ENCODE measurements at places on chromosomes 11 and 22.

DNA sequence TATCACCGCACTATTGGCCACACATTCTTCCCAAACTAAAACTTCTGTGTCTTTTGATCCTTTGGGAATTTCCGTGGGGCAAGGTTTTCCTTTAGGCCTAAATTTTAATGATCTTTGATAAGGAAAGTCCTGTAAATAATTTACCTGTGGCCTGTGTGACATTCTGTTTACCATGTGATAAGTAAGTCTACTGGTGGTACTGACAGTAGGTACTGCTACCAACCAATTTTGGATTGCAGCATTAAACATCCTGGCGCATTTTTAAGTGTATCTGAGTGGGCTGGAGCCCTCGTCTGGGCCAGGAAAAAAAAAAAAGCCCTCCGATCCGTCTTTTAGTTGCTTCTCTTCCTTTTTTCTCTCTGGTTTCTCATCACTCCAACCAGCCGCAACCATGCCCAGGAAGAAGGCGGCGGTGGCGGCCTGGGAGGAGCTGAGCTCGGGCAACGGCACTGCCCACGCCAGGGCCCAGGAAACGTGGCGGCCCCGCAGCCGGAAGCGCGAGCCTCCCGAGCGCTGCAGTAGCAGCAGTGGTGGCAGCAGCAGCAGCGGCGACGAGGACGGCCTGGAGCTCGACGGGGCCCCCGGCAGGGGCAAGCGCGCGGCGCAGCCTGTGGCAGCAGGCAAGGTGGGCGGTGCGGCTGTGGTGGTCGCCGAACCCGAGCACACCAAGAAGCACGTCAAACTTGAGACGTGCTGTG lies 33.6 kb downstream of the ASRGL1 start:
- peak; percentile 27 for DNase-seq

DNA sequence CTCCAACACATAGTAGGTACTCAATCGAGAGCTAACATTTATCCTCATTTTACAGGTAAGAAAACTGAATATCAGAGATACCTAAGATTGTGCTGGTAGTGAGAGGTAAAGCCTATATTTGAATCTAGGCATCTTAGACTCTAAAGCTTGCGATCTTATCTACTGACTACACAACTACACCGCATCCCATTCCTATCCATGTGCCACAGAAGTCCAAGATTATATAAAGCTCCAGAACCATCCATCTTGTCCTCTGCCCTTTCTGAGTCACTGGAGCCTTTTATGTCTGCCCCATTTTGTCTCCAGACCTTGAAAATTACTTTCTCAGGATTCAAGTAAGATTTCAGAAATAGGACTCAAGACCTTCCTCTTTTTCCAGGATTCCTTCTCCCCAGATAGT lies 84.4 kb downstream of the OR5AK2 start:
- DNase-seq: no peak

GRCh38 chr11:34426766-34427185 lies 12.0 kb upstream of the CAT start:
- DNase-seq: no peak

DNA sequence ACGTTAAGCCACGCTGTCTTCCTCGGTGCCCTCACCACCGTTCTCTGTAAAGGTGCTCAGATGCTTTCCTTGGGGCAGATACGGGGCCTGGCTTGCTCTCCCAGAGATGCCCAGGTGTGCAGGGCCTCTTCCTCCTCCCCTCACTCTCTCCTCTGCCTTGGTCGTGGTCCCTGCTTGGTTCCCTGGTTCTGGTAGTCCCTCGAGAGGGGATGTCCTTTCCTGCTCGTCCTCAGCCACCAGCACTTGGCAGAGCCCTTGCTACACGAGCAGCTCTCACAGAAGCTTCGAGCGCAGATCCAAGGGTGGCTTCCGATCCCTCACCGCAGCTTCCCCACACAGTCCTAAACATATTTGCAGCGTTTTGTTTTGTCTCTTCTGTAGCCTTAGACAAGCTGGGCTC lies 298.8 kb downstream of the TBC1D22A start:
- no peak for DNase-seq

GRCh38 chr11:94768602-94769541 lies 716 bp downstream of the AMOTL1 start:
- DNase-seq: no peak

GRCh38 chr22:39651053-39651996 lies 80.8 kb downstream of the CACNA1I start:
- no peak for DNase-seq

- DNase-seq: no peak
Measured at GRCh38 chr11:9530901-9531625, 42.4 kb upstream of the WEE1 start.

GRCh38 chr11:108121274-108122155 lies at the start of gene ACAT1:
Gene ACAT1 (plus strand): TSS chr11:108121567. CDS start chr11:108121607, 40 bp downstream.
- DNase-seq: peak; percentile 92

GRCh38 chr11:63603180-63603518 lies 11.1 kb downstream of the PLAAT3 start:
- DNase-seq: no peak

- no peak for DNase-seq
Measured at GRCh38 chr22:31339148-31339832, 6.9 kb downstream of the PATZ1 start.

GRCh38 chr11:43035086-43035485 lies 276.7 kb upstream of the API5 start:
- DNase-seq: no peak

DNA sequence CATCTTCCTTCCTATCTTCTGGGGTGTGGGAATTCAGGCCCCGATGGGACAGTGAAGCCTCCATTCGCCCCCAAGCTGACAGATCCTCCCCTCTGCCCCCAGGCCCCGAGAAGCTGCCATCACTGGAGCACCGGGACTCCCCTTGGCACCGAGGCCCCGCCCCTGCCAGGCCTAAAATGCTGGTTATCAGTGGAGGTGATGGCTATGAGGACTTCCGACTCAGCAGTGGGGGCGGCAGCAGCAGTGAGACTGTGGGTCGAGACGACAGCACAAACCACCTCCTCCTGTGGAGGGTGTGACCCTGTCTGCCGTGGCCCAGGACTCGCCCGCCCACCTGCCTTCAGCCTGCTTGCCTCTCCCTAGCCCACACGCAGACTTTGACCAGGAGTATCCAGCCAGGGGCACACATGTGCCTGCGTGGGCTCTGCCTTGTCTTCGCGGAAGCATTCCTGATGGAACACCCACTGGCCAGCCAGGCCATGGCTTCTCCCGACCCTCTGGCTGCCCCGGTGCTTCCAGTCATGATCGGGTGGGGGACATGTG lies 8.6 kb upstream of the RELT start:
- DNase-seq: no peak

DNA sequence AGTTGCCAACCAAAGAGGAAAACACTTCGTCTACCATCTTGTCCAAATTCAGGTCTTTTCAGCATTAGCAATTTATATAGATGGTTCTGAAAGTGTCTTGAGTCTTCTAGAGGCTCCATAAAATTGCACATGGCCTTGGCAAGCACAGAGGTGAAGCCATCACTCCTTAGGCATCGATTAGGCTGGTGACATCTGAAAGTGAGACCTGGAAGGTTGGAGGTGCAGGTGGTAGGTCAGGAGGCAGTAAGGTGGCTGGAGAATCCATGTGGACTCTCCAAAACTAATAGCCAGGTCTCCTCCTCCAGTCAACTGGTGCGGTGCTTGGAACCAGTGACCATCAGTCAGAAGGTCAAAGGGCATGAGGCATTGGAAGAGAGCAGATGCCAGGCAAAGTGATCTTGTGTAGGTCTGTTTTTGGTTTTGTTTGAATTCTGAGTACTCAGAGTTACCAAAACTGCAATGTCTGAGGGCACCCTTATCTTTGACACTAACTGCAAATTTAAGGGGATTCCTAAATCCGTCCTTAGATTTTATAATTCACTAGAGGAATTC lies 6.6 kb upstream of the APOL2 start:
- no peak for DNase-seq

GRCh38 chr11:65425105-65425970 lies 2.7 kb downstream of the NEAT1 start:
- peak; percentile 83 for DNase-seq

DNA sequence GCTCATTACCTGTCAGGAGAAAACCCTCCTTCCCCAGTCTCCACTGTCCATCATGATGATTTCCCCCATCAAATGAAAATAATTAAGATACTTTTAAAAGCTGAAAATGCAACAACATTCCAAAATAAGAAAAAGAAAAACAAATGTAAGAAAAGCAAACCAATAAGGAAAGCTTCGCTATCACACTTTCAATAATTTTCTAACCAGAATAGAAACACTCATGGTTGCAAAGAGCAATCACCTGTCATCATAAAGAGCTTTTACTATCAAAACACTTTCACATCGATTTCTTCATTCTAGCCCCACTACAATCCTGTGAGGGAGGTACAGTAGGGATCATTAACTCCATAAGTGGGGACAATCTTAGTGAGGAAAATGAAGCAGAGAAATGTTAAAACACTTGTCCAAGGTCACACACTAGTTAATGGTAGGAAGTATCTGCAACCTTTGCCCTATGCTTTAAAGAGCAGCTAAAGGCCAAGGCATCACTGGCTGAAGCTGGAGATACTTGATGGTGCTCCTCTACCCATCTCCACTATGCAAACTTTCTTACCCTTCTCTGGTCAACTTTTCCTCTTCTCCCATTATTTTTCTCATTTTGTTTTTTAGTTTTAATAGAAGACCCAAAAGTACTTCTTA lies 2.6 kb downstream of the RBM4B start:
- DNase-seq: no peak

- peak; percentile 17 for DNase-seq
Measured at GRCh38 chr22:37220543-37220981, 8.3 kb upstream of the SSTR3 start.

DNA sequence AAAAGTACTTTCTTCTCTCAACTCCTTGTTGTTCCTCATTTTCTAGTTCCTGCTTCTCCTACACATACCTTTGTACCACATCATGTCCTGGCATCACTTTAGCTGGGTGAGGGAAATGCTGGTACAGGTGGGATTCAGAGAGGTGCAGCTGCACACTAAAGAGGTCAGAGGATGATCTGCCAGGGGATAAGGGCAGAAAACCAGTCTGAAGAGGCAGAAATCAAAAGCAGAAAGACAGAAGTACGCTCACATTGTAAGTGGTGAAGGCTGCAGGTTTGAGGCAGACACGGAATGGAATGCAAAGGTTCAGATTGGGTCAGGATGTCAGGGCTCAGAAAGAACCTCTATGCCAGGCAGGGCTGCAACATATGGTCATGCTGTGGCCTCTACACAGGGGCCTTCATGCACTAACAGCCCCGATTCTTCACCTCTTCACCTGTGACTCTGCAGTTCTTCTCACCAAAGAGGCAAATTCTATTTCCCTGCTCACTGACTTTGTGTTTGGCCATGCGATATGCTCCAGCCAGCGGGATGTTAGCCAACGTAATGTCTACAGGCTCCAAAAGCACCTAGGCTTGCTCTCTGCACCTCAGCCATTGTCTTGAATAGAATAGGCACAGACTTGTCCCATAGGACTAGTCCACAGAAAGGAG lies 373.7 kb downstream of the NXPE2 start:
- DNase-seq: no peak

- DNase-seq: no peak
Measured at GRCh38 chr11:134260983-134261382, 7.6 kb downstream of the ACAD8 start.

GRCh38 chr22:38350444-38351359 lies 33.5 kb upstream of the CSNK1E start:
- no peak for DNase-seq

DNA sequence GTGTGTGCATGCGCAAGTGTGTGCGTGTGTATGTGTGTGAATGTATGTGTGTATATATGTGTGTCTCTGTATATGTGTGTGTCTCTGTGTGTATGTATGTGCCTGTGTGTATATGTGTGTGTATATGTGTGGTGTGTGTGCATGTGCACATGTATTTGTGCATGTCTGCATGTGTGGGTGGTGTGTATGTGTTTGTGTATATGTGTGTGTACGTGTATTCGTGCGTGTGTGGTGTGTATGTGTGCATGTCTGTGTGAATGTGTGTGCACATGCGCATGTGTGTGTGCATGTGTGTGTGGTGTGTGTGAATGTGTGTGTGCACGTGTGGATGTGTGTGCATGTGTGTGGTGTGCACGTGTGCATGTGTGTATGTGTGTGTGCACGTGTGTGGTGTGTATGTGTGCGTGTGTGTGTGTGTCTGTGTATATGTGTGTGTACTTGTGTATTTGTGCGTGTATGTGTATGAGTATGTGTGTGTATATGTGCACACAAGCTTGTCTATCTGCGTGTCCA lies 71.4 kb downstream of the SCN3B start:
- no peak for DNase-seq

GRCh38 chr11:126544108-126545056 lies 188.9 kb downstream of the ST3GAL4 start:
- DNase-seq: no peak

GRCh38 chr11:613369-613968 lies 2.3 kb downstream of the IRF7 start:
- DNase-seq: peak; percentile 91

DNA sequence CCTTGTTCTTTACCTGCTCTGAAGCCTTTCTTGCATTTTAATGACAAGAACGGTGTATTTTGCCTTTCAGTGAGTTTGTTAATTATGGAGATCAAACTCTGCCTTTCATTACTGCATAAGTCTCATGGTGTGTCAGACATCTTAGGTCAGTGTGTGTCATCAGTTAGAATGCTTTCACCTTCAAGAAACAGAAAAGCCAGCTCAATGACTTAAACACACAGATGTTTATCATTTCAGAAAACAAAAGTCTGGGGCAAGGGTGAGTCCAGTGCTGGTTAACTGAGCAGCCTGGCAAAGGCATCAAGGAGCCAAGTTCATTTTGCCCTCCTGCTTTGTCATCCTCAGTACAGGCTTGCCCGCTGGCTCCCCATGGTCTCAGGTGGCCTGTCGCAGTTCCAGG lies 54.5 kb downstream of the PACS1 start:
- DNase-seq: no peak

- DNase-seq: no peak
Measured at GRCh38 chr11:121592708-121593107, 139.9 kb upstream of the SORL1-AS1 start.

- DNase-seq: no peak
Measured at GRCh38 chr11:15695096-15695721, 580.5 kb downstream of the INSC start.

- DNase-seq: no peak
Measured at GRCh38 chr11:44002191-44003093, 45.3 kb upstream of the ACCSL start.

- no peak for DNase-seq
Measured at GRCh38 chr11:35290876-35291275, 128.5 kb downstream of the SLC1A2 start.

GRCh38 chr22:50339945-50340879 lies 2.9 kb upstream of the PPP6R2 start:
- DNase-seq: no peak

DNA sequence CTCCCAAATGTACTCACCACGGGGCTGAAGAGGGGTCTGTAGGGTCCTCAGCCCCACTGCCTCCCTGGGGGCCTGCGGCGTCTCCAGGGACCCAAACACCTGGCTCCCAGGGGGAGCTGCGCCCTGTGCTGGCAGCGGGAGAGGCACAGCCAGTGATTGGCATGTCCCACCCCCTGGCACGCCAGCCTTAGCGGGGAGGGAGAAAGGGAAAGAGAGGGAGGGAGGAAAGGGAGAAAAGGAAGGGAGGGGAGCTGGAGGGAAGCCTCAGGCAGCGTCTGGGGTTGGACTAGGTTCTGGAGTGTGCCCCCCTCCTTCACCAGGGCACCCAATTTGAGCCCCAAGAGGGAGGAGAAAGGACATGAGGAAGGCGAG lies at the start of gene CHRM1:
TSS of gene CHRM1 (minus strand) at position 163 of the 372 bp plus-strand sequence. CDS start 10,263 bp downstream, outside the sequence.
- no peak for DNase-seq

GRCh38 chr11:109785198-109785597 lies 308.0 kb upstream of the ZC3H12C start:
- no peak for DNase-seq
